ENCODE measurements at places on chromosomes 1 and 21.

DNA sequence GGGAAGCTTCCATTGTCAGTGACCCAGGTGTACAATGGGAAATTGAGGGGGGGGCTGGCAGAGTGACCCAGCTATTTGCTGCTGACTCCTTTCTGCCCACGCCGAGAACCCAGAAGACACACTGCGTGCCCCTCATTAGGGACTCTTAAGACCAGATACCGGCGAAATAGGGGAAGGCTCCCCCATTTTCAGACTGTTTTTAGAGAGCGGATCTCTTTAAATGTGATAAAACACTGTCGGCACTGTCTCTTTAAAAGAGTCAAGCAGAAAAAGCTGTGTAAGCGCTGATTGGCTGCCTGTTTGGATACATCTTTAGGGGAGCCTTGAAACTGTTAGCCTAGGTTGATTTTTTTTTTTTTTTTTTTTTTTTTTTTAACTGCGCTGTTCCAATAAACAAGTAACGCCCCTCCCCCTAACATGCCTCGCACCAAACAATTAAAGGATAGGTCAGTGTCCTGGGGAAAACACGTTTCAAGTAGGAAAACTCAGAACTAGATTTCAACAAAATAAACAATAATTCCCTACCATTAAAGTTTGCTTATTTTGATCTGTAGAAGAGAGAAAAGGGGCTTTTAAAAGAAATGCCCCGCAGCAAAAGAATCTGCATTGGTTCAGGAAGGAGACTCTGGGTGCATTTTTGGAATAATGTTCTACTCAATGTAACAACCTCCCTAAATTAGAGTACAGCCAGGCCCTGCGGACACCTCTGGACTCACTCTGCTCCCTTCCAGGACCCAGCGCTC is 1.4 kb upstream of the SSBP3 start:
- DNase-seq: peak; percentile 72

DNA sequence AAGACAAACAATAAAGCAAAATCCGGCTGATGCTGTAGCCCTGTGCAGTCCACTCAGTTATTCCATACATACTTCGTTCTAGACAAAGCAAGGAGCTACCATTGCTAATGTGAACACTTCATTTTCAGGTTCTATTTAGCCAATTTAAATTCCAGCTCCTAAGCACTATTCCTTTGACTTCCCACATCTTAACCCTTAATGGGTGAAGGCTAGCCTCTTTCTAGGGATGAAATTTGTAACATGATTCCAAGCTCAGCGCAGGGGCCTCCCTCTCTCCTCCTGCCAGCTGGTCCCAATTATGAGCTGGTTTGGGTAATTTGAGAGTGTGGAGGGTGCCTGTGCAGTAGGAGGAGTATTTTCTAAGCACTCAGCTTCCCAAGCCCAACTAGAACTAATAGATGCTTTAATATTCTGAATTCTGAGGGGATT is 53.9 kb upstream of the PTGFRN start:
- DNase-seq: peak; percentile 66

- DNase-seq: no peak
Observed at GRCh38 chr1:26125946-26126320, 14.3 kb downstream of the PDIK1L start.

- peak; percentile 16 for DNase-seq
Observed at GRCh38 chr1:42385283-42385682, 4.7 kb downstream of the RIMKLA start.

DNA sequence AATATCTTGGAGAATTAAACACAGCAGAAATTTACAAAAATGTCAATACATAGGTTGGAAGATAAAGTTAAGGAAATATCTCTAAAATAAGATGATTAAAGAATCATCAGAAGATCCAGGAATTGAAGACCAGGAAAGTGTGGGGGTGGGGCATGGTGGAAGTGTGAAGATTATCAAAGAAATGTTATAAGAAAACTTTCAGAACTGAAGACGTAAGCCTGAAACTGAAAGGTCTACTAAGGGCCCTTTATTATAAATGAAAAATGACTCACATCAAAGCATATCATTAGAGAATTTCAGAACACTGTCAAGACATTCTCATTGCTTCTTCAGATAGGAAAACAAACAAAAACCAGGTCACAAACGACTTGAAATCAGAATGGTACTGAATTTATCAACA is 92.4 kb upstream of the DPT start:
- DNase-seq: no peak

DNA sequence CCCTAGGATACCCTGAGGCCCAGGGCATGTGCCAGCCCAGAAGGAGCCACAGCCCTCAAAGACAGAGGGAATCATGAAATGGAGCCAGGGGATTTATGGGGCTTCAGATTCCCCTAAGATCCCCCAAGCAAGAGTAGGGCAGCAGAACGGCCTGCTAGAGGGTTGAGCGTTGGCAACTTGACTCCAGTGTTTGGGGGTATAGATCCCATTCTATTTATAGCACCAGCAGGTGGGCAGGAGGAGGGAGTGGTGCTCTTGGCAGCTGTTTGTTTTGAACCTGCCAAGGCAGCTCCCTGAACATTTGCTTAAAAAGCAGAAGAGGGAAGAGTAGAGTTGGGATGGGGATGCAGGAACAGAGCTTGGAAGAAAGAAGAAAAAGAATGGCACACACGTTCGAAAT is 33.7 kb downstream of the GLUL start:
- no peak for DNase-seq

All from AG04449 (cell line).